ENCODE measurements at places on chromosomes 11 and 22. TPM values are rescaled to one million over a fixed set of nuclear protein-coding genes. Genes with fewer than 3 reads are reported as not detected.

GRCh38 chr11:69971741-69972140 is 106.4 kb upstream of the ANO1 start:
- DNase-seq: no peak

- DNase-seq: no peak
Measured at GRCh38 chr11:103730131-103730940, 306.1 kb upstream of the DDI1 start.

- DNase-seq: no peak
Measured at GRCh38 chr11:8747173-8747572, 64.6 kb downstream of the RPL27A start.

- DNase-seq: no peak
Measured at GRCh38 chr11:75537740-75538139, 12.0 kb upstream of the GDPD5 start.

GRCh38 chr11:67382276-67383136 is 9.1 kb upstream of the CLCF1 start:
- peak; percentile 94 for DNase-seq

DNA sequence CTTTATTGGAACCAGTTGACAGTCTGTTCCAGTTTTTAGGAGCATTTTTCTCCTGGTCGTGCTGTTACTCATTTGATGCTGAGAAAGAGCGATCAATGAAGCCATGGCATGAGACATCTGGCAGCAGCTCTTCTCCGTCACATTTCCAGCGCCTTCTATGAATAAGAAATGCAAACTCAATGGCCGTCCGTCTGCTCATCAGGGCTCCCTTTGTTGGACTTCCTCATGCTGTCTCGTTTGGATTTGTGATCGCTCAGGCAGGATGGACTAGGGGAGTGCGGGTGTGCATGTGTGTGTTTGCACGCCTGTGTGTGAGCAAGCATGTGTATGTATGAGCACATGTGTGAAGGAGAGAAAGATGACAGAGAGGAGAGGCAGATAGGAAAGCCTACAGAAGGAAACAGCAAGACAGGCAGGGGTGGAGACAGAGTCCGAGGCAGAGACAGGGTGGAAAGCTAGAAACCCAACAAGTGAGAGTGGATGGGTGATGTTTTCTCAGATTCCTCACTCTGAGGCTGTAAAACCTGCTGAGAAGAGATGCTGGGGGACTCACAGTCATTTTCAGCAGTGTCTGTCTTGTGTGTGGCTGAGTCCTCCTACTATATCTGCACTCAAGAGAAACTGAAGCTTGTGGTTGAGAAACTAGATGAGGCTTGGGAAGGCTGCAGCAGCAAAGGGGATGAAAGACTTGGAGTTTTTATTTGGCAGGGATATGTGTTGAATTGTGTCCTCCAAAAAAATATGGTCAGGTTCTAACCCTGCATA is 56.0 kb upstream of the CLMP start:
- no peak for DNase-seq

DNA sequence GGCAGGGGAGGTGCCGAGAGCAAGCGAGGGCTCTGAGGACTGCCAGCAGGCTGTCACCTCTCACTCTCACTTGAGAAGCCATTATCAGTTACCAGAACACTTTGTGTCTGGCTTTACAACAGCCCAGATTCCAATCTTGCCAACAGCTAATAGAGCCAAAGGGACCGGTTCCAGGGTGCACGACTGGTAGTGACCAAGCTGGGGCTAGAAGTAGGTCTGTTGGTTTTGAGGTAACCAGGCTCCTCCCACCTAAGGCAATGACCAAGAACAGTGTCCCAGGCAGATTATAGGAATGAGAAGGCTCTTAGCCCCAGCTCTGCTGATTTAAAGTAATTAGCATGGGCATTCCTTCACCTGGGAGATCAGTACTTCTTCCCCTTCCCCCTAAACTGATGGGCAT is 7.2 kb upstream of the IL10RA start:
- DNase-seq: no peak

GRCh38 chr11:132539590-132540368 is 992.5 kb downstream of the OPCML start:
- no peak for DNase-seq

DNA sequence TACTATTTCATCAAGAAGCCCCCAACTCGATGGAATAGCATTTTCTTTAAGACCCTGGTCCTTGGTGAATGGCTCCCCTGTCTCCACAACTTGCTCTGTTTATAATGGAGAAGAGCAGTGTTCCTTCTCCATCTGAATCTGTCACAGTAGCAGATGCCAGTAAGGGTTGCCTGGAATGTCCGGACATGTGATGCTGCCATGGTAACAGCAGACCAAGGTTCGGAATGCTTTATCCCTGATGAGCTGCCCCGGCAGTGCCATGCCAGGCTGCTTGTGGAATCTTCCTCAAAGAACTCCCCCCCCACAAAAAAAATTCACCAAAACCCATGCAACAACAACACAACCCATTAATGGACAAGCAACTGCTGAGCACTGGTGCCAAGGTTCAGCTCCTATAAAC is 72.5 kb downstream of the KCNC1 start:
- DNase-seq: no peak

GRCh38 chr22:35846804-35847203 is 129.1 kb downstream of the APOL5 start:
- DNase-seq: no peak

DNA sequence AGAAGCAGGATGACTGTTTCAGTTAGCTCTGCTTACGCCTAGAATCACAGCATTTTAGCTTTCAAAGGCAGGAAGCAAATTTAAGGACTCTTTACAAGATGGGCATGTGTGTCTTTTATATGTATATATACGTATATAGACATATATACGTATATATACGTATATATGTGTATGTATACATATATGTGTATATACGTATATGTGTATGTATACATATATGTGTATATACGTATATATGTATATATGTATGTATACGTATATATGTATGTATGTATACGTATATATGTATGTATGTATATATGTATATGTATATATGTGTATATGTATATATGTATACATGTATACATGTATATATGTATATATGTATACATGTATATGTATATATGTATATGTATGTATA is 111.1 kb downstream of the FBXO7 start:
- DNase-seq: no peak

- no peak for DNase-seq
Measured at GRCh38 chr22:35736701-35737100, 19.0 kb downstream of the APOL5 start.

- DNase-seq: no peak
Measured at GRCh38 chr22:17796695-17797094, 22.4 kb upstream of the BID start.

DNA sequence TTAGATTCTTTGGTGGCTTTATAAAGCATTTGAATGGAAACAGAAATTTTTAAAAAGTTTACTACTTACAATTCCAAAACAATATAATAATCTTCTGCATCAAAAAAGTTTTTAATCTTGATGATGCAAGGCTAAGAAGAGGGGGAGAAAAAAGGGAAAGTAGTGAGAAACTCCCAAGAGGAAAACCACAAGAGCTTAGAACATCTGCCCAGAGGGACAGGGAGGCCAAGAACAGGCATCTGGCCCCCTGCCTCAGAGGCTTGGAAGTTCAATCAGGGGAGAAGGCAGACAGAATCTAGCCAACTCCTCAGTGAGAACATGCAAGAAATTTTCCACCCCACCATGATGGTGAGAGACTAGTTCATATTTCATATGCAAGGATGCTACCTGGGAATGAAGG is 23.8 kb upstream of the TTC28 start:
- no peak for DNase-seq

GRCh38 chr22:41538583-41538982 is 5.7 kb downstream of the POLR3H start:
- no peak for DNase-seq

DNA sequence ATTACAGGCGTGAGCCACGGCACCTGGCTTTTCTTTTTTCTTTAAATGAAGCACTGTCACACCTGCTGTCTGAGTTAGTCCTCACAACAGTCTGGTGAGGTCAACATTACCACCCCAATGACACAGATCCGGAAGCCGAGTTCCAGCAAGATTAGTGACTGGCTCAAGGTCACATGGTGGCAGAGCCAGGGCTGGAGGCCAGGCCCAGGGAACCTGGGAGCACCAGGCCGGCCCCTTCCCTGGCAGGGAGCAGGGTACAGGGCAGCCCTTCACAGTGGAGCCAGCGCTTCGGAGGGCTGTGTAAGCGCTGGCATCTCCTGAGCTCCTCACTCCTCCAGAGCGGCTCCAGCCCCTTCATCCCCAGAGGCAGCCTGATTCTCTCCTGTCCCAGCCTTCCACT is 118.7 kb downstream of the ST3GAL4 start:
- DNase-seq: no peak

DNA sequence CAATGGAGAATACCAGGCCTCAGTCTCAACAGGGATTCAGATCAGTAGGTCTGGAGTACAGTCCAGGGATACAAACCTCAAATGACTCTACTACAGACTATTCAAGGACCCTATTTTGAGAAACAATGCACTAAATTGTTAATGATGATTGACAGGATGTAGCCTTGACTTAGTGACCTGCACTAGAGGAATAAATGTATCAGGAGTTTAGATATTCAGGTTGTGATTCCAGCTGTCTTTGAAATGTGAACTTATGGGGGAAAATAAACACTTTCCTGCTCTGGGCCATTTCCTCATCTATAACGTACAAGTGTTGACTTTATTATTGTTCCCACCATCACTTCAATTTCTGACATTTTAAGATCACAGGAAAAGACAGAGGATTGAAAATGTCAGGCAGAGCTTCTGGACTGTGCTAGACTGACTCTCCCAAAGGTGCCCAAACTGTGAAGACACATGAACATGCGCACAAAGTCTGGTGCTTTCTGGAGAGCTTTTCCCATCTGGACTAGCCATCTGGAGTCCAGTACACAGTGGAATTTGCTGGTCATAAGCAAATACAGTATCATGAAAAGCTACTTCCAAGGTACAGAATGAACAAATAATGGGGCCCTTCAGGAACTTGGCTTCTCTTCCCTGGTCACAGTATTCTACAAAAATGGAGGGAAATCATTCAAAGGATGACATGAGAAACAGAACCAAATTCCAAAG is 110.4 kb downstream of the USP35 start:
- DNase-seq: no peak

DNA sequence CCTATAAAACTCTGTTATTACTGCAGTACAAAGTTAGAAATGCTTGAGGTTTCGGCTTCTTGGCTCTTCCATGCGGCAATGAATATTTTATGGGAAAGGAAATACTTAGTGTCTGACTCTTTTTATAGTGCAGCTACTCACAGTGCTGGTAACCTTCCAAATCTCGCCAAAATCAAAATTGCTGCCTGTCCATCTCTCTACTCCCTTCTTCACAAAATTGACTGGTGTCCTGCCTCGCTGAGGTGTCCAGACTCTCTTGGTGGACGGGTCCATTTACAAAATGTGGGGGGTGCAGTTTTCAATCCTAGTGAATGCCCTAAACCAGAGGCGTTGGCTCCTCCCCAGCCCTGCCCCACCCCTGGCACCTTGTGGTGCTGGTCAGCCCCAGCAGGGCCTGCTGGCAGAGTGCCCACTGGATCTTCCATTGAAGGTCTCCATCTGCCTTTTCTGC is 73.5 kb downstream of the ZBTB16 start:
- no peak for DNase-seq

DNA sequence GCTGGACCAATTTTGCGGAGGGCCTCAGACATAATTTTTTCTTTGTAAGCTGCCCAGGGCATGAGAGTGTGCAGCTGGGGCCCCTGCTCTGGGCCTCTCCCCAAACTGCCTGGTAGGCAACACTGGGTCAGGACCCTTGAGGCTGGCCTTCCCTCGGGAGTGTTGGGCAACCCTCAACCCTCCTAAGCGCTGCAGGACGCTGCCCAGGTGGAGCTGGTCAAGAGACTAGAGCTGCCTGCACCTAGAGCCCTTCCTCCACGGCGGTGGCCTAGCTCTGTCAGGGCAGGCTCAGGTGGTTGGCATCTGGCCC is 505 bp upstream of the TMEM132A start:
- DNase-seq: no peak

DNA sequence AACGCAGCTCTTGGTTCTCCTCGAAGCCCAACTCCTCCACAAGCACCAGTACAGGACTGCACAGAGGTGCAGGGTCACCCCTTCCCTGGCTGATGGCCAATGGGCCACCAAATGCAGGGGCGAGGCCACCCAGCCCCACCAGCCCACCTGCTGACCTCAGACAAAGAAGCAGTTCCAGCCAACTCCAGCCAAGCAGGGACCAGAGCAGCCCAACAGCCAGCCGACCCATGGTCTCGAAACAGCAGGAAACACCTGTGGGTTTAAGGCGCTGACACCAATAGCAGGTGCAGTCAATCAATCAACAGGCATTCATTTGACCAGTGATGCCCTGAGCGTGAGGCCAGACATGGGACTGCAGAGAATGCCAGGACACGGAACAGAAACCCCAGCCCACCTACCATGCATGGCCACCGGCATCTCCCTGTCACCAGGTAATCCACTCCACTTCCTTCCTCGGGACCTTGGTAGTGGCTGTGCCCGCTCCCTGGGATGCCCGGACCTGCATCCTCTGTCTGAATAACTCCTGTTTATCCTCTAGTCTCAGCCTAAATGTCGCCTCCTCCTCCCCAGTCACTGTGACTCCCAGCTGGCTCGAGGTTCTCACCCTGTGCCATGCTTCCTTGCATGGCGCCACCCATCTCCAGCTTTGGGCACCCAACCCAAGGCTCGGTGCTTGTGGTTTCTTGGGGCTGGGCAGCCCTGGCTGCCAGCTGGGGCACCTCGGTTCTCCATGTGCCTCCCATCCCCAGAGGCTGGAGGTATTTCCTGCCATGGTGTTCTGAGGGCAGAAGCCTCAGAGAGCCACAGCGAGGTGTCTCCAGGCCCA is 1475.4 kb downstream of the BRD1 start:
- no peak for DNase-seq

GRCh38 chr11:43987384-43988039 is 45.1 kb downstream of the C11orf96 start:
- DNase-seq: peak; percentile 94

GRCh38 chr22:44451016-44451415 is 47.0 kb downstream of the RTL6 start:
- DNase-seq: peak; percentile 43

DNA sequence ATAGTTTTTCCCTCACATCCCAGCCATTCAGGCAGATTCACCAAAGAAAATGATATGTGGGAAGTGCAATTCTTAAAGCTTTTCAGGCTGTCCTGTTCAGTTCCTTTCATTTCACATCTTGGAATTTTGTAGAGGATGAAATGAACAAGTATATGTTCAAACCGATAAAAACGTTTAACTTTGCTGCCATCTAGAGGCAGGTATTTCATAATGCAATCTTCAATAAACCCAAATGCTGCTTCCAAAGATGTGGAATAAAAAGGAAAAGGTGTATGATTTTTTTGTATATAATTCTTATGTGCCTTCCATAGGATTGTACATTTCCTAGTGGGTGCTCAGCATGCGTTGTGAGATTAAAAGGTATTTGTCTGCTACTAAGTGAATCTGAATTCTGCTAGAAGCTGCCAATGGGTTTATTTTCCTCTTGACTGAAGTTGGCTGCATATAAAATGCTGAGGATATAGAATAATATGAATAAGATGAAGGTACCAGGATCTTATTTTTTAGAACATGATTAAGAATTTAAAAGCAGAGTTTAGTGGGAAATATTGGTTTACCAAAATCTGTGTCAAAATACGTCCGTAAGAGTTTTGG is 199.3 kb downstream of the PGR start:
- DNase-seq: no peak

- no peak for DNase-seq
Measured at GRCh38 chr22:19928207-19928606, 13.4 kb upstream of the COMT start.

The KCNK7 gene
- 1.5 TPM for total RNA-seq

The BTG4 gene
- total RNA-seq: not detected

The SLC43A1 gene
- 2.0 TPM for total RNA-seq

The C11orf91 gene
- total RNA-seq: 1.4 TPM

The CABP4 gene
- 0.11 TPM for total RNA-seq

The OR51B4 gene
- not detected for total RNA-seq

The ART1 gene
- total RNA-seq: 1.3 TPM

The PAX6 gene
- total RNA-seq: 0.46 TPM

The ASCC2 gene
- 31.9 TPM for total RNA-seq

The FGF19 gene
- total RNA-seq: not detected

The TMEM151A gene
- total RNA-seq: 0.24 TPM
